ENCODE measurements at places on chromosomes 6 and 20.

- DNase-seq = peak; percentile 79
These were observed at the start of gene FAM135A for GRCh38 chr6:70413114-70413991. FAM135A (plus strand) TSS chr6:70413508; CDS start chr6:70428343, 14,835 bp downstream.

DNA sequence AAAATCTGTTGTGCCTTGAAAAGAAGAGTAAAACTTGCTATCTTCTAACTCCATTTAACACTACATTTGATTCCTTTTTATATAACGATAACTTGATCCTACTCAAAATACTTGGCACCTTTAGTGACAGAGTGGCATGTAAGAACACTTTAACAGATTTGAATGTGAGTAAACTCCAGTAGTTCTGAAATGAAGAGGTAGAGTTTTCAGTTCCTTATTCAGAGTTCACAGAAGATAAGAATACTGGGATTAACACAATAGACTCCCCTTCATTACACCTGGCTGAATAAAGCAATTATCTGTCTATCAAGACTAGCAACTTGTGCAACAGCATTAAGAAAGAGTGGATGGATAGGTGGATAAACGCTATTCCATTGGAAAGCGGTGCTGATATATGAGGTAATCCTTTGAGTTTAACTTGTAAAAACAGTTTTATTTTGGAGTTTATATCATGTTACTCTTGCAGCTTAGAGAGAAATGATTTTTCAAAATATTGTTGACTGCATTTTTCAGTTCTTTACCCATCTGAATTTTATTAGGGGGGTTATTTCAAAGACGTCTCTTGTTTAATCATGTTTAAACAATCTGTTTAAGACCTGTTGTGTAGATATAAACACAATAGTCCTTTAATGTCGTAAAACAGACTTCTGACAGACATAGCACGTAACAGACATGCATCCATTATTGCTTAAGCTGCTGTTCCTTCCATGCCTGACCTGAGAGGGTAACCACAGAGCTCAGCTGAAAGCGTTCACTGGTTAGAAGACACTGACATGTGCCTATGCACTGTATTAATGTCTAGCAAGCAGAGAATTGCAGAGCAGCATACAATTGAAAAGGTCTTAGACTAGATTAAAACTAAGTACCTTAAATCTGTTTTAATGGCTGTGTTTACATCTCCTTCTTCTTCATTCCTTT is 102.4 kb upstream of the SUPT3H start:
- no peak for DNase-seq

GRCh38 chr6:106716966-106717365 is 87.6 kb downstream of the QRSL1 start:
- DNase-seq = no peak

DNA sequence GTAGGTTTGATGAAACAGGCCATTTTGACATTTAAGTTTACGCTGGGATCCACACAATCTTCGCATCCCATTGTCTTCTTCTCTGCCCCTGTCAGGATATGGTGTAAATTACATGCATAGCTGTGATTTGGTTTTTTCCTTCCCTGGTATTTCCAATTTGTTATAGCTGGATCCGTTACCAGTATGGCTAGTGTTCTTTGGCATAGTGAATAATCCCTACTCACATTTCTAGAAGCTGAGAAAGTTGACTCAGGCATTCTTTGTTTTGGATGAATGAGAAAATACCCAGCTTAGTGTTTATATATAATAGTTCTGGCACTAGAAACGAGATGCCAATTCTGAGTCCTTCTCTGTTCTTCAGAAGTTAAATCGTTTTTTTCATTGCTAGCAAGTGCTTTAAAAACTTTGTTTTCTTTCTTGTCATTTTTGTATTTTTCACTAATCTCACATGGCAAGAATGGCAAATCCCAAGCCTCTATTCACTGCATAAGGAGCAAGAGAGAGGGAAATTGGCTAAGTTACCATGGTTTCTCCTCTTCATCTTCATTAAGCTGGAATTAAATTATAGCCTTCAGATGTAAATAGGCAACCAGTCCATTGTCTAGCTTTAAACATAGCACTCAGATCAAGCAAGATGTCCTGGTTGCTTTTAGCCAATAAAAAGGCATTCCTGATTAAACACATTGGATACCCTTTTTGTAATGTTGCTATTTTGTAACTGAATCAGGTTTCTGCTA is 91.9 kb upstream of the LAMP5 start:
- DNase-seq = no peak

GRCh38 chr6:47308552-47309290 is 984 bp downstream of the TNFRSF21 start:
- no peak for DNase-seq

- DNase-seq = no peak
These were observed 17.6 kb downstream of the PLAGL2 start for GRCh38 chr20:32189691-32190615.

DNA sequence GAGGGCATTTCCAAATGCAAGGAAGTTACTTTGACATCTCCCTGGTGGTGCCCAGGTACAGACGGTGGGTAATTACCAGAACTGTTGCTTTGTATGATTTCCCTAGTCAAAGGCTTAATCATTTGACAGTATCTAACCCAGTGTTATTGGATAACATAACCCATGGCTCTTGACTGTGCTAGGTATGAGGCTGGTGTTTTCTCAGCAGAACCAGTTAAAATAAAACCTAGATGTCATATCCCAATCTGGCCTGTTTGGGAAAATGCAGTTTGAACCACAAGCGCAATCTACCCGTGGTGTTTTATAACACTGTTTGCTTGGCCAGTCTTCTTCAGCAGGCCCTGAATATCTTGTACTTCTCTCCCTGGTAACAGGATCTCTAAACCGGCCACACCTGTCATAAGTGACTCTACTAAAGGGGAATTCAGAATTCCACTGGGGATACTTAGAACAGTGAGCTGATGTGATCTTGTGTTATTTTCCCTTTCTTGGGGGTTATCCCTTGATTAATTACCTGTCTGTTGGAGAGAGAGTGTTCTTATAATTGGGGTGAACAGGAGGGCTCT is 32.8 kb downstream of the PPP1R14C start:
- no peak for DNase-seq

DNA sequence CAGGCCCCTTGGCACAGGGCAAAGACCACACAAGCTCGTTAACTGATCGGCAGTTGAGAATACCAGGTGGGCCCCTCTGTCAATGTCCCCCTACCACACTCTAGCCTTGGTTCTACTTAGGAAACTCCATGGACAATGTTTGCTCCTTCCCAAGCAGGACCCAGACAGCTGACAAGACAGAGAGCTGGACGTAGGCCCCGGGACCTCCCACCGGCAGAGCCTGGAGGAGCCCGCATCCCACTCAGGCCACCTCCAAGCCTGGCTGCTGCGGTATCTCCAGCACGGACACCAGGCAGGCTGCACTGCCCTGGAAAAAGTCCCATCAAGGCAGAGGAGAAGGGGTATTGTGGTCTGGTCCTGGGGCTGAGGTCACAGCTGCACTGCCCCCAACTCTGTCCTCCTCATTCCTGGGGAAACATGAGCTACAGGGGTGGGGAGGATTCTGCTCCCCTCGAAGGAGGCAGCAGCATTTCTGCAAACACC is 6.2 kb upstream of the GRM4 start:
- no peak for DNase-seq

DNA sequence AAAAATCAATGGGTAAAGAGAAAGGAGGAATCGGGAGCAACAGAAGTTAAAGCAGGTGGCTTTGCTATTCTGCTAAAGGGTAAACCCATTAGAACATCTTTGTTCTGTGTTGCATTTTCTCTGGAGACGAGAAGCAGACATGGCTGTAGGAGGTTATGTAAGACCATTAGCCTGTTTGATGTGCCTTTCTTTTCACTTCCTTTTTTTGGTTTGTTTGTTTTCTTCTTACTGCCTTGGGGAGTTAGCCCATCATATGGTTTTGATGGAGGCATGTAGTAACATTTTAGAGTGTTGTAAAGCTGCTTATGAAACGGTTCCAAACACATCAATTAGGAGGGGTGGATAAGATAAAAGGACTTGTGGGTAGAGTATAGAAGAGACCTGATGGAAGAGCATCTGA is 131.0 kb downstream of the DOK5 start:
- DNase-seq = no peak

DNA sequence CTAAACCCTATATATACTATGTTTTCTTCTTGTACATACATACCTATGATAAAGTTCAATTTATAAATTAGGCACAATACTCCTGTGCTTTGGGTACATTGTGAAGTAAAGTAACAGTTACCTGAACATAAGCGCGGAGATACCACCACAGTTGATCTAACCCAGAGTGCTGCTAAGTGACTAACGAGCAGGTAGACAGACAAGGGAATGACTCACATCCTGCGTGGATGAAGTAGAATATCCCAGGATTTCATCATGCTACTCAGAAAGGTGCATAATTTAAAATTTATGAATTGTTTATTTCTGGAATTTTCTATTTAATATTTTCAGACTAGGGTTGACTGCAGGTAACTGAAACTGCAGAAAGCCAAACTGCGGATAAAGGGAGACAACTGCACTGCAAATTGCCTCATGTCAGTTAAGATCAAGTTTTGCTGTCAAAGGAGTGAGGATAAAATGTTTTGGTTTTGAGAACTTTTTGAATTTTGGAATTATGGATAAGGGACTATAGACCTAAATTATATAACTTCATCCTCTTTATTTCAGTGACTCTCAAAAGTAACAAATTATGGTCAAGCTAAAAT is 14.4 kb downstream of the MKKS start:
- DNase-seq = no peak

- DNase-seq = no peak
These were observed 15.9 kb downstream of the MAP1LC3A start for GRCh38 chr20:34574426-34574825.

DNA sequence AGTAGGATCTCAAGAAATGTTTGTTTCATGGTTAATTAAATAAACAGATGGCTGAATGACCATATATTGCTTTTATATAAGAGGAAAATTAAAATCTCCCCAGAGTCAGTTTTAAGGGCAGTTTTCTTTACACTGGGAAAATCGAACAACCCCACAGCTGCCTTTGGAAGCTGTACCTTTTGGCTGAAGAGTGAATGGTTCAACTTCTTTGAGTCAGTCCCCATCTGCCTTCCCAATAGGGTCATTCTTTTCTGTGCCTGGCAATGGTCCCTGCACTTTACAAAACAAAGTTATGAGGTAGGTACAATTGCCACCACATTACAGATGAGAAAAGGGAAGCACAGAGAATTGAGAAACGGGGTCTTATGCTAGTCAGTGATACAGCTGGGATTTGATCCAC is 39.5 kb downstream of the TSHZ2 start:
- DNase-seq = no peak

DNA sequence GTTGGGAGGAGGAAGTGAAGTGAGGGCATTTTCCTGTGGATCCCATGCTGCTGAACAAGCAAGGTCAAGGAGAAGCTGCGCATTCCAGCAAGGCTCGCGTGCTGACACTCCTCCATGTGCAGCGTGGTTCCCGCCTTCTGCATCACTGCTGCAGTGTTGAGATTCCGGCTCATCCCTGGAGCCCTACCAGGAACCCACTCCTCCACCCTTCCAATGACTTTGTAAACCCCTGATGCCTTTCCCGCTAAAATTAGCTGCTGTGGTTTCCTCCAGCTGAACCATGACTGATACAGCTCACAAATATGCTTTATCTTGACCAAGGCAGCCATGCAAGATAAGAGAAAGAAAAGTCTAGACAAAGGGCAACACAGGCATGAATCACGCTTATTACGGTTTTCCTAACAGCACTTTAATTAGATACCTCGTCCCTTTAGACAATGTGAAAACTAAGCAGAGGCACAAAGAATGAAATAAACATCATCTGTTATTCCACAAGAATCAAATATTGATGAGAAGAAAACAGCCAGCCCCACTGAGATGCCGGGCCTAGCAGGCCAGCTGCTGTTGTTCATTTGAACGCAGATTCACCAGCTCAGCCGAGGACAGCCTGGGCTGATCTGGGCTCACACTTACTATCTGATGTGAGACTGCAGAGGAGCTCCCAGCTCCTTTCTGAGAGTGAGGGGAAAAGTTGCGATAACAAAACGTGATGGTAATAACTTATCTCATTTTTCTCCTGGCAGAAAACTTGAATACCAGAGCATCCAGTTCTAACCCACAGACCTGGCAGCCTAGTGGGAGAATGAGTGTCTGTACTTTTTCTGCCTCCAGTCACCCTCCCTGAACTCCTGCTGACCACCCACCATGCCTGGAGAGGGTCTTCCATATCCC is 14.2 kb upstream of the BNIP5 start:
- no peak for DNase-seq

DNA sequence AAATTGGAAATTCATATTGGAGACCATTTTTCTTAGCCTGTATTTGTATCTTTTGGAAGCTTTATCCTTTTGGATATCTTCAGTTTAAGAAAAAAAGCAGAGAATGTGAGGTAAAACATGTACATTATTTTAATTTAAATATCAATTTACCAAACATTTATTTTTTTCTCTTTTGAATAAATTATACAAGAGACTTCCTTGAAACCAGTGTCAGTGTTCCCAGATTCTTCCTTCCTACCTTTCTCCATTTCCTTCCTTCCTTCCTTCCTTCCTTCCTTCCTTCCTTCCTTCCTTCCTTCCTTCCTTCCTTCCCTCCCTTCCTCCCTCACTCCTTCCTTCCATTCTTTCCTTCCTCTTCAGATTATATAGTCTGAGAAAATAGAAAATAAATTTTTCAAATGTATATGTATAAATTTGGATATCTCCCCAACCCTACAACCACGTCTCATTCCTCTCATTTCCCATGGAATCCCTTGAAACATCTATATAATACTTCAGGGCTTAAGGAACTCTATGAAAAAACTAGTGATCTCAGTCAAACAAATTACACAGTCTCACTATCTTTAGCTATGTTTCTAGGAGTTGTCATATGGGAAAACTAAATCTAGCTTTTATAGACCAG is 528.4 kb downstream of the GRIK2 start:
- no peak for DNase-seq

- no peak for DNase-seq
These were observed 508.9 kb upstream of the SOX4 start for GRCh38 chr6:21084656-21085055.

DNA sequence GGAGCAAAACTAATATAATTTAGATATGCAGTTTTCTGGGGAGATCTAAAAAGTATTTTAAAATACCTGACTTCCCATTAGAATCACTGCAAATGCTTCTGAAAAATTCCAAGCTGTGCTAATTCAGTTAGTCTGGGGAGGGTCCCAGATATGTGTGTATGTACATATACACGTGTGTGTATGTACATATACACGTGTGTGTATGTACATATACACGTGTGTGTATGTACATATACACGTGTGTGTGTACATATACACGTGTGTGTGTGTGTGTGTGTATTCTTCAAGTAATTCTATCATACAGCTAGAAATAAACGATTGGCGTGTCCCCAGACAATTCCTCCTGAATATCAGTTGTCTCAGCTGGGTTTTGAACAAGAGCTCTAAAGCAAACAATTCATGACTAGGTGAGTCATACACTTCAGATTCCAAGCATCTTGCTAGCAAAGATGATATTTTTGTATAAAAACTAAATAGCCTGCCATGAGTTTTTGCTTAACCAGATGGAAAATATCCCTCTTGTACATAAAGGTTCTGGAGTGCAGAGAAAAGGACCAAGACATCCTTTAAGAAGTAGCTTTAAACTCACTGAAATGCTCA is 58.2 kb downstream of the SPACA1 start:
- no peak for DNase-seq

GRCh38 chr6:17178754-17179529 is 77.1 kb downstream of the STMND1 start:
- DNase-seq = no peak

GRCh38 chr6:30889921-30890645 is 5.8 kb downstream of the DDR1 start:
- no peak for DNase-seq
